GM18507 (cell line): ENCODE measurements at places on chromosomes 6 and 20.
A peak's percentile ranks its signal among the peaks of the same experiment; 100 is the strongest.

- DNase-seq = no peak
Measured at GRCh38 chr20:13117200-13117599, 103.9 kb upstream of the ISM1 start.

DNA sequence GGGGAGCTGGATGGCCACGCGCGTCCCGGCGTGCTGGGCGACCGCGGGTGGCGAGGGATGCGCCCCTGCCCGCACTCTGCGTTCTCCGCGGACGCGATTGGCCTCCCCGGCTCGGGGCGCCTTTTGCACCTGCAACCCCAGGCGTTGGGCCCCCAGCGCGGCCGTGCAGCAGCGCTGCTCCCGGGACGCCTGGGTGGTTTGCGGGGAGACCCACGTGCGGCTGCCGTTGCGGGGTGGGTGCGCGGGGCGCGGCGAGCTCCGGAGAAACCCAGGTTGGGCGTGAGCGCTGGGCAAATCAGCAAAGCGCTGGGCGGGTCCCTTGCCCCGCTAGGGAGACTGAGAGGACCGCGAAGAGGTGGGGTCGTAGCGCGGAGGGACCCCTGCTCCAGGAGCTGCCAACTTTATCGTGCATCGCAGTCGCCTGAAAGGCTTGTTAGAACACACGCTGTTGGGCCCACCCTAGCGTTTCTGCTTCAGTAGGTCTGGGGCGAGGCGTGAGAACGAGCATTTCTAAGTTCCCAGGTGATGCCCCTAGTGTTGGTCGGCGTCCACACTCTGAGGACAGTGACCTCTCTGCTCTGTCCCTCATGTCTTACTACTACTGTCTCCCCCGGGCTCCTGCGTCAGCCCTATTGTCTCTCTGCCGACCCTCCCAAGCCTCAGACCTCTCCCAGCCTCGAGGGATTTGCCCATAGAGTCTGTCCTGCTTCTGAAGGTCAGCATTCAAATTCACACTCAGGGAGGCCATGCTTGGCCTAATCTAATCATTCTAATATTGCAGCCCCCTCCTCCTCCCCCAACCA, 538 bp upstream of the ZFP64 start:
- peak; percentile 28 for DNase-seq

DNA sequence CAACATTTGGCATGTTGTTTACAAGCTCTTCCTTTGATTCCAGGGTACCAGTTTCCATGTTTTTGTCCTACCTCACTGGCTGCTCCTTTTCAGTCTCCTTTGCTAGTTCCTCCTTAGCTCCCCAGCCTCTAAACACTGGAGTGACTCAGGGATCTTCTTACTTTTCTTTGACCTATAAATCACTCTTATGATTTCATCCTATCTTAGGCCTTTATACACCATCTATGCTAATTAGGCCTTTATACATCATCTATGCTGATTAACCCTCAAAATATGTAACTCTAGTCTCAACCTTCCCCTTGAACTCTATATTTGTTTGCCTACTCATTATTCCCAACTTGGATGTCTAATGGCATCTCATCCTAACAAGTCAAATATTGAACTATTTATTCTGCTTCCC, 9.5 kb downstream of the TMEM30A start:
- no peak for DNase-seq

- DNase-seq = no peak
Measured at GRCh38 chr6:42555477-42556457, 8.1 kb upstream of the UBR2 start.

DNA sequence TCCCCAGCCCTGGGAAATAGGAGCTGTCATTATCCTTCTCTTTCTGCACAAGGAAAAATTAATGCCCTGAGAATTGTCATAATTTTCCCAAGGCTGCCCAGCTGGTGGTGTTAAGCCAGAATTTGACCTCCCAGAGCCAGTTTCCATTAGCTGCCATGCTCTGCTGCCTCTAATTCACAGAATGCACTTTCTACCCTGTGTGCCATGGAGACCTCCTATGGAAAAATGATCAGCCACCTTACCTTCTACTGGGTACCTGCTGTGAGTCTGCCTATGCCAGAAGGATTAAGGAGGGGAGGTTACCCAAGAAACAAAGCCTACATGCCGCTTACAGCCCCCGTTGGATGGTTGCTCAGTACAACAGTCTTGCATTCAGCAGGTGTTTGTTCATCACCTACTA, 29.1 kb downstream of the POFUT1 start:
- no peak for DNase-seq

- no peak for DNase-seq
Measured at GRCh38 chr6:129446272-129447197, 263.4 kb downstream of the ARHGAP18 start.

- DNase-seq = no peak
Measured at GRCh38 chr6:169638915-169639314, 62.9 kb downstream of the WDR27 start.

DNA sequence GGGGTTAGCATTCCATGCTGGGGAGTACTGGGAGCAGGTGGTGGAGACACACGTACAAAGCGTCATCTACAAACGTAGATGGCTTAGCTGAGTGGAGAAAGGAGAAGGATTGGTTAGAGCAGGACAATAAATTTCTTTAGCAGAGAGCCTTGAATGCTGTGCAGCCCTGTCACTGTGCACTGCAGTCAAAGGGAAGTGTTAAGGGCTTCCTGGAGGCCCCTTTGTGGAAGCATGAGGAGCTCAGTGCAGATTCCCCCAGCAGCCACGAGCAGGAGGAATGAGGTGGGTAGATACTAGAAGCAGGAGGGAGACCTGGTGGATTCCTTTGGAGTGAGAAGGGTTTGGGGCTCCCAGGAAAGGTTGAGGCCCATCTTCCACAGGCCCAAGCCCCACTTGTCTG, 6.1 kb upstream of the TREML4 start:
- DNase-seq = no peak

GRCh38 chr20:9349249-9349648, 165.1 kb upstream of the LAMP5 start:
- no peak for DNase-seq

- DNase-seq = no peak
Measured at GRCh38 chr6:30394139-30394538, 49.2 kb downstream of the RPP21 start.

DNA sequence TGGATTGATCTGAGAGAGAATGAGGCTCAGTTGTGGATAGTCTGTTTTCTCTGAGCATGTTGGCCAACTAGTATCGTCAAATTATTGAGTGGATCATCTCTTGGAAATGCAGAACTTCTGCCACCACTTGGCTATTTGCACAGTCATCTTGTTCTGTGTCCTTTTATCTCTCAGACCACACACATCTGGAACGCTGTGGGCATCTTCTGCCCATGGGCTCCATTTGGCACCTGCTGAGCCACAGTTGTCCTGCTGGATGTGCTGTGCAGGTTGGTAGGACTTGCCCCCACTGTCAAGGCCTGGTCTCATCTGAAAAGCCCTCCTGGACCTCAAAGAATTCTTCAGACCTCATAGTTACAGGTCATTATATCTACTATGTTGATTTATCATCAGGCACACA, 16.7 kb upstream of the C20orf144 start:
- DNase-seq = no peak

DNA sequence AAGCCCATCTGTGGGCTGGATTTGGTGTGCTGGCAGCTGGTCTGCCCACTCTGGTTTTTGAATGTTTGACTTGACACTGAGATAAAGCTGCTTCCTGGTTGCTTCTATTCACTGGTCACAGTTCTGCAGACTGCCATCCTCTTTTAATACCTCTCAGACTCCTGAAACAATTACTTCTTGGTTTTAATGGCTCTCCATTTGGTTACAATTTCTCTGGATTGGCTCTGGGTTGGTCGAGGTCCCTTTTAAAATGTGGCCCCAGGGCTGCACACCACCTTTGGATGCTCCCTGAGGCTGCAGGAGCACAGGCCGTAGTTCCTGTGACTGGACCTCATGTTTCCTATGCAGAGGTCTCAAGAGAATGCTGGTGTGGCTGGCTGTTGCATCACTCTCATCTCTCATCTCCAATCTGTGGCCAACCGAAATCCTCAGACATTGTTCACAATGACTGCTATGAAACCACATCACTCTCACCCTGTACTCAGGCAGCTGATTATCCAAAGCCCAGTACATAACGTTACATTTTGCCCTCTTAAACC, 98.5 kb downstream of the INSM1 start:
- peak; percentile 46 for DNase-seq

GRCh38 chr6:133587546-133588160, 301.3 kb upstream of the TCF21 start:
- DNase-seq = no peak

GRCh38 chr20:11529047-11529446, 388.6 kb upstream of the BTBD3 start:
- no peak for DNase-seq

DNA sequence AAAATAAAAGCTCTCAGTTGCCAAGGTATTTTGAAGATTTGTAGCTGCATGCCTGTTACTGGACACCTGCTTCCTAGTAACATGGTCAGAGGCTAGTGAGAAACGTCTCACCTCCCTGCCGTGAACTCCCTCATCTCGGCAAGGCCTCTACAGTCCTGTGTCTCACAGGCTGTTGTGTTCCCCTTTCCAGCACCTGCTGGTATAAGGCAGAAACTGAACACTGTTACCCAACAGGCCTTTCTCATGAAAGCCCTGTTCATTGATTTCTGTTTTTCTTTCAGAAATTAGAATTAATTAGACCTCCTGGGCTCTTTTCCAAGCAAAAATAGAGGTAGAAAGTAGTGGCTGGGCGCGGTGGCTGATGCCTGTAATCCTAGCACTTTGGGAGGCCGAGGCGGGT, 17.6 kb upstream of the SRSF3 start:
- no peak for DNase-seq

DNA sequence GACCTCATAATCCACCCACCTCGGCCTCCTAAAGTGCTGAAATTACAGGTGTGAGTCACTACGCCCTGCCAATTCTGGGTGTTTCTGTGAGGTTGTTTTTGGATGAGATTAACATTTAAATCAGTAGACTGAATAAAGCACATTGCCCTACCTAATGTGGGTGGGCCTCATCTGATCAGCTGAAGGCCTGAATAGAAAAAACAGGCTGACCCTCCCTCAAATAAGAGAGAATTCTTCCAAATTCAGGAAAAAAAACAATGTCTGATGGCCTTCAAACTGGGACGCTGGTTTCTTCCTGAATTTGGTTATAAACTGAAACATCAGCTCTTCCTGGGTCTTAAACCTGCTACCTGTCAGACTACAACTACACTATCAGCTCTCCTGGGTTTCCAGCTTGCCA, 51.0 kb downstream of the POU3F2 start:
- DNase-seq = no peak

- no peak for DNase-seq
Measured at GRCh38 chr6:126941751-126942150, 176.7 kb upstream of the RSPO3 start.

DNA sequence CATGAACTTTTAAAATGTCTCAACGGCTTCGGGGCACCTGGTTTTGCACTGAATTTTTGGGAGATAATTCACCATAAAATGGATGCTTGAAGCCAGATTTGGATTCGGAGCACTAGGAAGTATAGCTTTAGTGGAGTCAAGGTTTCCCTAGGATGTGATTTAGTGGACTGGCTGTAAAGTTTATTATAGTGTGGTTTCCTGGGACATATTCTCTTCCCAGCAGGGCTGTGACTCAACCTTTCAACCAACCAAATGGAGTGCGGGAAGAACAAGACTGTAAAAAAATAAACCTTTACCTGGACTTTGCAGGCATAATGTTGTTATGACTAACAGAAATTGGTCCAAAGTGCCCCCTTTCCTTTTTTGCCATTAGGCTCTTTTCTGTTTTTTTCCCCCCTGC, 327.4 kb upstream of the MAN1A1 start:
- no peak for DNase-seq

DNA sequence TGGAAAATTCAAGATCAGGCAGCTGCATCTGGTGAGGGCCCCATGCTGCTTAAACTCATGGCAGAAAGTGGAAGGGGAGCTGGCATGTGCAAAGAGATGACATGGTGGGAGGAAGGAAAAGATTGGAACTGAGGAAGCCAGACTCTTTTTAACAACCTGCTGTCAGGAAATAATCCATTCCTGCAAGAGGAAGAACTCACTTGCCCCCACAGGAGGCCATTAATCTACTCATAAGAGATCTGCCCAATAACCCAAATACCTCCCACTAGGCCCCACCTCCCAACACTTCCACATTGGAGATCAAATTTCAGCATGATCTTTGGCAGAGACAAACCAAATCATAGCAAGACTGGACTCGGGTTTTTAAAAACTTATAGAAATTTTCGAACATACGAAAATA, 200.5 kb upstream of the KCNQ5 start:
- no peak for DNase-seq

DNA sequence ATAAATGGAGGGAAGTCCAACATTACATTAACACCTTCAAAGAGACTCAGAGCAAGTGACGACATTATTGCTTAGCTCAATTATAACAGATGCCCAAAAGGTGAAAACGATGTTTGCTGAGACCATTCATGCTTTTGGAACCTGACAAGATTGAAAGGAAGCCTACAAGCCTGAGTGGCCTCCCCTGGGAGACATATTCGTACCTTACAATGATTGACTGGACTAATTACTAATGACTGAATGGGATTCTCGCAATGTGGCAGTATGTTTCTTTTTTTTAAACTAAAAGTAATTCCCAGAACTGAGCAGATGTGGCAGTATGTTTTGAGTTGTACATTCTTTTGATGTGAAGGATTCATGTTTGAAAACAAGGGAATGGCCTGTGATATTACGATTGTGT, 49.9 kb downstream of the VEGFA start:
- no peak for DNase-seq

DNA sequence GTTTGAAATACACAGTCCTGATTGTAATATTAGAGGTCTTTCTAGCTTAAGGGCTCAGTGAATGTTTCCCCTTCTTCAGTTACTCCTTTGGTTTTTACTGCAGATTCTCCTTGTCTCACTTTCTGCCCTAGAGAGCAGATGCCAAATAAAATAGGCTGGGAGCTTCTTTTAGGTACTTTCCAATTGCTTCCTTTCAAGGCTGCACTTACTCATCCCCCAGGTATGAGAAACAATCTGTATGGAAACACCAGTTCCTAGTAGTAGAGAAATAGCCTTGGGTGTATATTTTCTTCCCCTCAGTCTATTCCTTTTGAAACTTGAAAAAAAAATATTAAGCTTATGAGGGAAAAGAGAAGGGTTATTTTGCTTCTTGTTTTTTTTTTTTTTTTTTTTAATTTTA, 139.7 kb downstream of the PAK5 start:
- no peak for DNase-seq

DNA sequence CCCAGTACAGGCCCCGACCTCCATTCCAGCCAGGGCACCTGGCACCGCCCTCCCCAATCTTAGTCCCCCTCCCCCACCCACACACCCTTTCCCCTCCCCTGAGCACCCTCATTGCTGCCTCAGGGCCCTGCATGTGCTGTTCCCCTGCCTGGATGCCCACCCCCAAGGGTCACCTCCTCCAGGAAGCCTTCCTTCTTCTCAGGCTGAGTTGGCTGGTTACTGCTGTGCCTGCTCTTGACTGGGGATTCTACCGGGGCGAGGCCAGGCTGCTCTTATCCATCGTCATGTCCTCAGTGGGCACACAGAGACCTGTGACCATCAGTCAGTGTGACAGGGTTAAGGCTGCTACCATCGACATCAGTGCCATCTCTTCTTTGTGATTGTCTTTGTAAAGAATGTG, 23.6 kb downstream of the BHLHE23 start:
- DNase-seq = no peak
